Stimulated activated CD4-positive, alpha-beta T cell treated with anti-CD3 and anti-CD28 coated beads, TNF-alpha, amount 100 ng/mL, for 1 hour (primary cell): ENCODE measurements at places on chromosomes 1 and 21.

- no peak for DNase-seq
These were observed 573.1 kb downstream of the USP25 start for GRCh38 chr21:16302851-16303282.

GRCh38 chr1:37999430-38000232, 5.7 kb downstream of the FHL3 start:
- DNase-seq, result no peak

DNA sequence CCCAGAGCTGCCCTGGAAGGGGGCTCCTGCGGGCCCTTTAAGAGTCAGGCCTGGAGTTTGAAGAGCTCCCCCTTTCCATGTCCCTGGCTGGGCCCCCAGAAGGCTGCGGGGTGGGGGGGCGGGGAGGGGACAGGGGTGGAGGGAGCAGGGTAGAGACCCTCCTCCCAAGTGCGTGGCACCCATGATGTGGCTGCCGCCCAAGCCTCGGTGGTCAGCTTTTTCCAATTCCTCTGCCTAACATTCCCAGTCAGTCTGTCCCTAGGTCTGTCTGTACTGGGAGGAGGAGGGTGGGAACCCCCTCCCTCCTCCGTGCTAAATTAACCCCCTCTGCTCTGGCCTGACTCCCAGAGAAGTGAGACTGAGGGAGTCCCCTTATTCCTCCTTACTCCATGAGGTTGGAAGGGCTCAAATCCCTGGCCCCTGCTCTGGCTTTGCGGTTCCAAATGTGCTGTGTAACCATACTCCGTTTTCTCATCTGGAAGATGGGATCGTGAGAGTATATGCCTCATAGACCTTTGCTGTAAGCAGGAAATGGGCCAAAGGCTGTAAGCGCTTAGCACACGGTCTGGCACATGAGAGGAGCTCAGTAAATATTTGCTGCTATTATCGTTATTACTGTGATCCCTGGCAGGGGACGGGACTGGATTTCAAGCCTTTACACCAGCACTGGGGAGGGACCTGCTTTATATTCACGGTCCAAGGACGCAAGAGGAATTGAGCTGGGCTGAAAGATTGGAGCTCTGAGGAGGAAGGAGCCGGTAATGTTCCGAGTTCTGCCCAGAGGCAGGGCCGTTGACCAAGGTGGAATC, 658 bp upstream of the COL16A1 start:
- DNase-seq, result no peak

GRCh38 chr1:241640867-241641622, 876 bp upstream of the CHML start:
- no peak for DNase-seq

DNA sequence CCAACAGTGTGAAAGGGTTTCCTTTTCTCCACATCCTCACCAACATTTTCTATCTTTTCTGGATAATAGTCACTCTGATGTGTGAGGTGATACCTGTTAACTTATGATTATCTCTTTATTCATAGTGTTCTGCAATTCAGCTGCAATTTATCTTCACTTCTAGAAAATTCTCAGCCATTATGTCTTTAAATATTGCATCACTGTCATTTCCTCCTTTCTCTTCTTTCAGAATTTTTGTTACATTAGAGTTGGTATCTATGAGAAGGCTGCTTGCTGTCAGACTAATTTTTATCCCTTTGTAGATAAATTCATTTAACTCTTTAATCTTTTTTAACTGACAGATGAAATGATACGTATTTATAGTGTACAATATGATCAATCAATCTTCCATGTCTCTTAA, 30.5 kb upstream of the ATF3 start:
- no peak for DNase-seq

- no peak for DNase-seq
These were observed 499 bp upstream of the CRTC2 start for GRCh38 chr1:153958961-153959260.

GRCh38 chr1:14296795-14297194, 301.7 kb upstream of the KAZN start:
- no peak for DNase-seq

- no peak for DNase-seq
These were observed 76.7 kb downstream of the GFI1 start for GRCh38 chr1:92409946-92410549.

- no peak for DNase-seq
These were observed 18.7 kb upstream of the SLAMF1 start for GRCh38 chr1:160665330-160666078.

- no peak for DNase-seq
These were observed 471.7 kb upstream of the VAMP3 start for GRCh38 chr1:7299329-7299799.

GRCh38 chr1:243731301-243731891, 118.6 kb downstream of the AKT3 start:
- no peak for DNase-seq

- no peak for DNase-seq
These were observed 187.6 kb downstream of the LRRC40 start for GRCh38 chr1:70017770-70018169.

- no peak for DNase-seq
These were observed 48.8 kb downstream of the XPR1 start for GRCh38 chr1:180680558-180681144.

DNA sequence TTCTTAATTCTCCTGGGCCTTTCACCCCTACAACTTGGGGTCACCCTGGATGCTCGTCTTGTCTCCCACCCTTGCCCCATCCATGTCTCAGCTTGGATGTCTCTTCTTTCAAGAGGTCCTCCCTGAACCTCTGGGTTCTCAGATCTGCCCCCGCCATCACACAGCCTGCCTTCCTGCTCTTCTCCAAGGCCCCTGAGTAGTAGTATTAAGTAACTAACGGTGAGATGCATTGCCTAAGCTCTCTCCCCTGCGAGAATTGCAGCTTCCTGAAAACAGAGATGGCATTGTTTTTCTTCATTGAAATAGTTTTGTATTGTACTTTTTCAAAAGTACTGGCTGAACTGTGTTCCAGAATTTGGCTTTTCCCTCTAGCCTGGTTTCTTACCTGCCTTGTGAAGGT, 16.0 kb downstream of the MIIP start:
- DNase-seq, result no peak

DNA sequence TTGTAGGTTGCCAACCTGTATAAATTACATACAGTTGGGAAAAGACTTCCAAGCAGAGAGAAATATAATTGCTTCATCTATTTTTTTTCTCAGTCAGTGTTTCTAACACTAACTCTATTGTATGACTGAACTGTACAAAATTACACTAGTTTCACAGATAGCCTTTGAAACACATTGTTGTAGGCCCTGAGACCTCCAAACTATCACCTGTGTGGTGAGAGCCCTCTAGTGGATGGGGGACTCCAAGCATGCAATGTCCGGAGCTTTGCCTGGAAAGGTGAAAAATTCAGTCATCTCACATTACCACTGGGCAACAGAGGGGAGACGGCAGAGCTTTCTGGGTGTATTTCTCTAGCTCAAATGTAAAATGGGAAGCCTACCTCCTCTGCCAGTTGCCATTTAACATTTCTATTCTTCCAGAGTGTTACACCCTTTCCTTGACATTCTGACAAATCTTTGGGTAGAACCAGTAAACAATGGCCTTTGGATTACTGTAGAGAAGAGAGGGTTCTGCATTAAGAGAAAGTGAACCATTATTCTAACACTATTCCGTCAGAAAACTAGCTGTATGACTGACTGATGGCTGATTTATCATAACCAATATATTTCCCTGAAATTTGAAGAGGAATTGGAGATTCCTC, 212.2 kb downstream of the LYPLAL1 start:
- DNase-seq, result no peak

GRCh38 chr1:17045634-17046333, 8.0 kb downstream of the SDHB start:
- DNase-seq, result no peak

- DNase-seq, result no peak
These were observed 11.5 kb downstream of the ABL2 start for GRCh38 chr1:179217943-179218507.

GRCh38 chr1:90405726-90406125, 311.4 kb downstream of the BARHL2 start:
- DNase-seq, result no peak

DNA sequence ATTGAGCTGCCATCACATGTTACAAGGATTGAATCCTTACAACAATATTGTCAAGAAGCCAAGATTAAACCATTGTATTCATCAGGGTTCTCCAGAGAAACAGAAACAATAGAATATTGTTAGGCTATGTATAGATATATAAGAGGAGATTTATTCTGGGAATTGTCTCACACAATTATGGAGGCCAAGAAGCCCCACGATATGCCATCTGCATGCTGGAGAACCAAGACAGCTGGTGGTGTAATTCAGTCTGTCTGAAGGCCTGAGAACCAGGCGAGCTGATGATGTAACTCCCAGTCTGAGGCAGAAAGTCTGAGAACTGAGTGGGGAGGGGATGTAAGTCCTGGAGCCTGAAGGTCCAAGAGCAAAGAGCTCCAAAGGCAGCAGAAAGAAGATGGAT, 14.5 kb upstream of the TTF2 start:
- no peak for DNase-seq

GRCh38 chr1:197486946-197487345, 218.9 kb downstream of the CRB1 start:
- no peak for DNase-seq

DNA sequence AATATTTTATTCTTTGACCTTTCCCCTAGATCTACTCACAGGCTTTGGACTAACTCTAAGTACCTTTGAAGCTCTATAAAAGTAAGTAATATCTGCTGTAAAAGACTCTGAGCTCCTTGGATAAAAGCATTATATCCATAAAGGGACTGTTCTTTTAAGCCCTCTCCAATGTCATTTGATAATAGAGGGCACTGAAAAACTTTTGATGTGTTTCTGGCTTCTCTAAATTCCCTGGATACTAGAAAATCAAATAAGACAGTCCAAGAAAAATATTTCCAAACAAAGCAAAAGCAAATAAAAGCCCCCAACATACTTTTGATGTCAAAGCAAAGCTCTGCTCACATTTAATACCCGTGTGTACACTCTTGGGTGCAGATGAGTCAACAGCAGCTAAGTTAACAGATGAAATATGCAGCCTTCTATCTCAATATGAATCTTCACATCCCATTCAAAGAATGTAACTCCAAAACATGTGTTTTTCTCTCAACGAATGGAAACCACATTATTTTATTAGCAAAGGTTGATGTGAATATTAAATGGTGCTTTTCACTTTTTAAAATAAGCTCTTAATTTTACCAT, 230.3 kb downstream of the CENPF start:
- no peak for DNase-seq

- no peak for DNase-seq
These were observed 21.1 kb upstream of the OR10J5 start for GRCh38 chr1:159556931-159557369.

GRCh38 chr1:246978785-246979184, 29.1 kb downstream of the ZNF695 start:
- no peak for DNase-seq

GRCh38 chr1:41101076-41101475, 79.6 kb upstream of the SLFNL1 start:
- DNase-seq, result no peak

- DNase-seq, result no peak
These were observed 6.5 kb upstream of the HMCN1 start for GRCh38 chr1:185727726-185728125.

- DNase-seq, result no peak
These were observed 113.9 kb downstream of the CAPN8 start for GRCh38 chr1:223551610-223552009.
